ENCODE measurements at places on chromosomes 3 and 15.
A peak's percentile ranks its signal among the peaks of the same experiment; 100 is the strongest.

DNA sequence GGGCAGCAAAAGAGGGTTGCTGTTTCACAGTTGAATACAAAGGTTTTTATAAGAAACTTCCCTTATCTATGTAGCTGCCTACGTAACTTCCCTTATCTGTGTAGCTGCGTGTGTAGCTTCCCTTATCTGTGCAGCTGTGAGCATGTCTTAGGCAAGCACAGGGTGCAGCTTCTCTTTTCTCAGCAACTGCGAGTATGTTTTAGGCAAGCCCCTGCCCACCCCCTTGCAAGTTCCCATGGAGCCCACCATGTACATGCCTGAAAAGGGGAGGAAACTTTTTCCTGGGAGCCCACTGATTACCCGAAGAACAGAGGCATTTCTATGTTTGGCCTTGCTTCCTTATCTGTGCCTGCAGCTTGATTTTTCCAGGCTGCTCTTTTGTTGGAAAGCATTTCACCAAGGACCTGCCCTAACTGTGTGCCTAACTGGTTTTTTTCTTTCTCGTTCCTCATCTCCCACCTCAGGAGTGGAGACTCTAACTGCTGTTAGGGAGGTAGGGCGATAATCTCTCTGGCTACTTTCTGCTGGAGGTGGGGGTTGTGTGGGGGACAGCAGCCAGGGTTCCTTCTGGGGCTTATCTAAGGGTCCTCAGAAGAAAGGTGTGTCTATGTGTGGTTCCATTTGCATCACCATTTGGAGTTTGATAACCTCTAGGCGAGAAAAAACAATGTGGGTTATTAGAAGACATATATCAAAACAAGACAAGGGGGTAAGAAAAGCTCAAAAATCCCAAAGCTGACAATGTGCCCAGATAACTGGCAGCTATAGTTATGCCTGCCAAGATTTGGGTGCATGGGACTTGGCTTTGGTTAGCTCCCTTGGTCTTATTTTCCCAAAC lies 26.0 kb downstream of the SORD start:
- peak; percentile 93 for DNase-seq

- no peak for DNase-seq
Measured at GRCh38 chr3:37174532-37175126, at the start of gene LRRFIP2. TSS of gene LRRFIP2 (minus strand) at chr3:37174582. CDS start at chr3:37148983, 25,599 bp downstream.

GRCh38 chr3:177150970-177151627 lies 46.2 kb downstream of the TBL1XR1 start:
- no peak for DNase-seq

DNA sequence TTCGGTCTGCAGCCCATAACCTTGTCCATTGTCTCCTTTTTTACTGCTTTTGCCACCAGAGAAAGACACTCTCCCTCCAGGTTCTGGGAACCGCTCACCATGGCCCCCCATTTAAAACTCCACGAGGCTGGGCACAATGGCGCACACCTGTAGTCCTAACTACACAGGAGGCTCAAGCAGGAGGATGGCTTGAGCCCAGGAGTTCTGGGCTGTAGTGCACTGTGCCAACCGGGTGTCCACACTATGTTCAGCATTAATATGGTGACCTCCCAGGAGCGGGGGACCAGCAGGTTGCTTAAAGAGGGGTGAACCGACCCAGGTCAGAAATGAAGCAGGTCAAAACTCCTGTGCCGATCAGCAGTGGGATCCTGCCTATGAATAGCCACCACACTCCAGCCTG lies 28.0 kb upstream of the IDH2 start:
- DNase-seq = no peak

- no peak for DNase-seq
Measured at GRCh38 chr3:186971578-186971977, 41.3 kb downstream of the ST6GAL1 start.

- no peak for DNase-seq
Measured at GRCh38 chr15:27414168-27414870, 443.3 kb downstream of the GABRG3 start.

DNA sequence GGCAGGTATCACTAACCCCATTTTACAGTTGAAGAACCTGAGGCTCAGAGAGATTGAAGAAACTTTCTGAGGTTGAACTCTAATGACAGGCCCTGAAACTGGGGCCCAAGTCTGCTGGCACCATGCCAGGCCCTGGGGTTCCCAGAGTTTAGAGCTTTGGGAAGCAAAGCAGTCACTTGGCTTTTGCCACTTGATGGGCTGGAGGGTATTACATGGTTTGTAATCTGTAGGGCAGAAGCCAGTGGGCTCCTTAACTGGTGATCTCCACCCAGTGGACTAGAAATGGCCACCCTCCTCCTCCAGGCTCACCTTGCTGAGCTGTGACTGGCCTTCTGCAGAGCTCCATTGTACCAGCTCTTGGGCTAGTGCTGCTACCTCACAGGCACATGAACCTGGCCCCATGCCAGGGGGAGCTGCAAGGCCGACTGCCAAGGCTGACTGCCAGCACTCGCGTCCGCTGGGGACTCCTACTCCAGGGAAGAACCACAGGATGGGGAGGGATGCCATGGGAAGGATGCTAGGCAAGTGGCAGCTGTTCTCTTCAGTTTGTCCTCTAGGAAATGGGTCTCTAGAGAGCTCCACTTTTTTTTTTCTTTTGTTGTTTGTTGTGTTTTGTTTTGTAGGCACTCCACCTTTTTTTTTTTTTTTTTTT lies 104.8 kb downstream of the ETFA start:
- no peak for DNase-seq
